ENCODE measurements at places on chromosomes 4 and X.
A peak's percentile ranks its signal among the peaks of the same experiment; 100 is the strongest.

- DNase-seq = no peak
Observed at GRCh38 chrX:155127940-155128339, 56.6 kb downstream of the BRCC3 start.

DNA sequence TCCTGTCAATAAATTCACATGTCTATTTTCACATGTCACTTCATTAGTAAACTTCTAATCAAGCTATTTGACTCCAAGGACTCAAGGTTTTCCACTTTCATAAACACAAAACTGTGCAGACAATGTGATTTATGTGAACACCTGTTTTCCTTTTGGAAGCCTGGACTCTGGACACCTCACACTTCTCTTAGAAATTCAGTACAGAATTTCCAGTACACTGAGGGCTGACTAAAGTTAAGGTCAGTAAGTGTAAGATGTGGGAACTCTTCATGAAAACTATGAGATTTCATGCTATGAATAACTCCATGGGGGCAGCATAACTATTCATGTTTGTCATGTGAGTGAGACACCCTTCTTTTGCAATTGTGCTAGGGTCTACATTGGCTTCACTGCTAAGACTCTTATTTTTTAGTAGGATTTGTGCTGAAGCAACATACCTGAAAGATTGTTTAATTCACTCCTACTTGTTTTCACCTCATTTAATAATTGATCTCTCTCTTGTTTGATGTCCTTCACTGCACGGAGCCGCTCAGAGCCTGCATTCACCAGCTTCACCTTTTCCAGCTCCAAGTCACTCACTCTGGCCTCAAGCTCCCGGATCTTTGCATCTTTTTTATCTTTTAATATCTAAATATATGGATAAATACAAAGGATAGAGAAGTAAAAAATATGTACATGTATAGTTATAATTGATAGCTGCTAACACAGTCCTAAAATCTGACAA is 55.3 kb downstream of the STBD1 start:
- no peak for DNase-seq

DNA sequence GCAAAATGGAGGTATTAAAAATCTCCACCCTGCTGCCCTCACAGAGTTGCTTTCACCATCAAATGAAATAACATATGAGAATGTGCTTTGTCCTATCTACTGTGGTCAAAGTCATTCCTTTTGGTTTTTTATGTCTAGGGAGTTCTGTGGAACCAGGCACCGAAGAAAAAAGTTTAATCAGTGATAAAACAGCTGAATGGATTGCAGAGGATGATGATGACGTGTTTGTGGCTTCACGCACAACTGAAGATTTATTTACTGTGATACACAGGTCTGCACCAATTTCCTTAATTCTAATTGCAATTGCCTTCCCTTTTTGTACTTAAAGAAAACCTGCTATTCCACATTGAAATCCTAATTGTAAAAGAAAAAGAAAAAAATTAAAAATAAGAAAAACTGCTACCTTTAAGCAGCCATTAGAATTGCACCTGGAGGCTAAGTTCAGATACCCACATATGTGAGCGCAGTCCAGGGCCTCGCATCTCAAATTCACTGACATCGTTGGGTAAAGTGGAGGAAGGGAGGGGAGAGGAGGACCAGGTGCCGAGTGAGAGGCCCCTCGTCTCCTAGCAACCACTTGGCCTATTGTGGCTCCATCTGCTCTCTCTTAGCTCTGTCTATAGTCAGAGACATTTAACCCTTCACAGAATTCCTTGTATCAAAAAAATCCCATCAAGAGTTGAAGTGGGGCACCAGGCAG is 10.5 kb upstream of the RTL5 start:
- peak; percentile 78 for DNase-seq

GRCh38 chr4:185383451-185383850 is 12.3 kb downstream of the LRP2BP start:
- no peak for DNase-seq

DNA sequence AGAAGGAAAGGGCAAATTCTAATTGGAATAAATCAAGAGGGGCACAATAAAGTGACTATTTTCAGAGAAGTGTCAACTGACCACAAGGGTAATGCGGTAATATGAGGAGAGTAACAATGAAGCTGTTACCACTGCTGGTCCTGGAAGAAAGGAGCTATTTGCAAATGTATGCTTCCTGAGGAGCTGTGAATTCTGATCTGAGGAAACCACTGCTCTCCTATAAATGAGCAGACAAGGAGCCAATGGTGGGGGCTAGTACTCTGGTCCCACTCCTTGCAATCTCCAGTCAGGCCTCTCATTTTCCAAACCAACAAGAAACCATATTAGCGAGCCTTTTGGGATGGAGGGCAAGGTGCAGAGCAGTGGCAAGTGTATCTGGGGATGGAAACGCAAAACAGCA is 770.2 kb downstream of the FSTL5 start:
- DNase-seq = no peak

DNA sequence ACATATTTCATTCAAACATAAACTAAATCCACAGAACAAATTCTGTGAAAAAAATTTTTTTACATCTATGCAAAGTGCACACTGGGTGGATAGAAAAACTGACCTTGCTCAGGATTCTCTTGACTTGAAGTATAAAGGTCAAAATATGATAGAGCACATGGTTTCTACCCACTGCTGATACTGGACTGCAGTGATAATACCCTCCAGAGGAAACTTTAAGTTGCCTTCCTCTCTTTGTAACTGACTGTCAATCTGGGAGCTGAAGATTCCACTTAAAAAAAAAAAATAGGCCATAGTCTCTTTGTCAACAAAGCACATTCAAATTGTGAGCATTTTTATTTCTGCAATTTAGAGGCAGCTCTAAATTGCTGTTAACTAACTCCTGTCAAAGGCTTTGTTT is 3.2 kb upstream of the AMMECR1 start:
- DNase-seq = no peak

- no peak for DNase-seq
Observed at GRCh38 chr4:77776182-77777134, 42.7 kb downstream of the CNOT6L start.

DNA sequence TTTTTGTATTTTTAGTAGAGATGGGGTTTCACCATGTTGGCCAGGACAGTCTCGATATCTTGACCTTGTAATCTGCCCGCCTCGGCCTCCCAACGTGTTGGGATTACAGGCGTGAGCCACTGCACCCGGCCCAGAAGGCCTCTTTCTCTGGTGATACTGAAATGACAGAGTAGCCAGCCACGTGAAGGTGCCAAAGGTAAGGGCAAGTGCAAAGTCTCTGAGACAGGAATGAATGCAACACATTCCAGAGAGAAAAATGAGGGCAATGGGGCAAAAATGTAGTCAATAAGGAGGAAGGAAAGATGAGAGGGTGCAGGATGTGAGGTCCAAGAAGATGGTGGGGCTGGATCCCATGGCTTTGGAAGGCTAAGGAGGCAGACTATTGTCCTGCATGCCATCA is 176.0 kb downstream of the NR3C2 start:
- no peak for DNase-seq

- DNase-seq = no peak
Observed at GRCh38 chrX:38232079-38232686, 11.5 kb upstream of the SRPX start.

DNA sequence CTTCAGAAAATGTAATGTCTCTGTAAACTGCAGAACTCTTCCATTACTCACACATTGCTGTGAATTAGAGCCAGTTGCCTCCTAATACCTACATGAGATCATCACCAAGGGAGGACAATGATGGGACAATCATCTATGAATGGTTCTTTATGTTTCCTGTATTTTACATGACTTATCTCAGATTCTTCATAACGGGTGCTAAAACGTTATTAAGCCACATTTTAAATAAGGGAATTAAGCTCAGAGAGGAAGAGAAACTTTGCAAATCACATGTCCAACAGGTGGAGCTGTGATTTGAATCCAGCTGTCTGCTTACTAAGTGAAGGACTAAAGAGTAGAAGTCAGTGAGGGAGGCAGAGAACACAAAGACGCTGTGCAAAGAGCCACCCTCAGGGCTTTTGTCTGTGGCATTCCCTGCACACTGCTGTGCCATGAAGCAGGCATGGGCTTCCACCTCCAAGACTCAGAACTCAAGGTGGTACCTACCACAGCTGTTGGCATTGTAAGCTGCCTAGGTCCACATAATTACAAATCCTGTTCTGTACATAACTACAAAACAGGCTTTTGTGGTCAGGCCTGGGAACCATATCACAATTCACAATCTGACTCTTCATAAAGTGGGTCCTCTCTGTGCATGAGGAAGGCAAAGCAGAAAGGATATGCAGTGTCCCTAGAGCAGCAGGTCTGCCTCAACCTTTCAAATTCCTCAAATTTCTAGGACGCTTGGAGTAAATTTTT is 12.8 kb downstream of the TBC1D9 start:
- DNase-seq = peak; percentile 64

DNA sequence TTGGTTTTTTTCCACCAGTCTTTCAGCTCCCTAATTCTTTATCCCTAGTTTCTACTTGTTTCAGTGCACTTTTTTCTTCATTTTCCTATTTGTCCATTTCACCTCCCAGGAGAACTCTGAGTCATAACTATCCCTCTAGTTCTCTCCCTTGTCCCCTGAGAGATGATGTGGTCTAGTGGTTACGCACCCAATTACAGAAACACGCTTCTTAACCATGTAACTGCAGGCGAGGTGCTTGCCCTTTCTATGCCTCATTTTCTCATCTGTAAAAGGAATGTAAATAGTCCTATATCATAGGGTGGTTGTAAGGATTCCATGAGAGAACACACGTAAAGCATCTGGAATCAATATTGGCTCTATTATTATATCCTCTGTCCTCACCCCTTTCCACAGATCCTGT is 8.8 kb upstream of the GRPR start:
- DNase-seq = no peak

All from neural progenitor cell (in vitro differentiated cells).